Liver (tissue), 10 donors: ENCODE measurements at places on chromosomes 5 and 9. TPM values are rescaled to one million over a fixed set of nuclear protein-coding genes. Genes with fewer than 3 reads are reported as not detected.

GRCh38 chr5:112886975-112887374 is 25.9 kb downstream of the SRP19 start:
- no peak for DNase-seq

DNA sequence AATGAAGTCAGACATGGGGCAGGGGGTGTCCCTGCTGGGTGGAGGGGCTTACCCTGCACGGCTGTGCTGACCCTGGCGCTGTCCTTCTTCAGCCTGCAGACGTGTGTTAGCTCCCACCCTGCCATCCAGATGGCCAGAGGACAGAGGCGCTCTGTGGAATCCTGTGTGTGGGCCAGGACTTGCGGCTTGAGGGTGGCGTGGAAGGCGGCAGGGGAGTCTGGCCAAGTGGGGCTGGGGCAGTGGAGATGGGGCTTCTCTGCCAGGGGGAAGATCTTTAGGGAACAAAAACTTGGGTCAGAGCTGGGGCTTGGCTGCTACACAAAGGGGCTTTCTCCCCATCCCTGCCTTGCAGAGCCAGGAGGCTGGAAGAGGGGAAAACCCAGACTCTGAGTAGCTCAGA is 46.5 kb upstream of the SYNPO start:
- DNase-seq, result no peak

DNA sequence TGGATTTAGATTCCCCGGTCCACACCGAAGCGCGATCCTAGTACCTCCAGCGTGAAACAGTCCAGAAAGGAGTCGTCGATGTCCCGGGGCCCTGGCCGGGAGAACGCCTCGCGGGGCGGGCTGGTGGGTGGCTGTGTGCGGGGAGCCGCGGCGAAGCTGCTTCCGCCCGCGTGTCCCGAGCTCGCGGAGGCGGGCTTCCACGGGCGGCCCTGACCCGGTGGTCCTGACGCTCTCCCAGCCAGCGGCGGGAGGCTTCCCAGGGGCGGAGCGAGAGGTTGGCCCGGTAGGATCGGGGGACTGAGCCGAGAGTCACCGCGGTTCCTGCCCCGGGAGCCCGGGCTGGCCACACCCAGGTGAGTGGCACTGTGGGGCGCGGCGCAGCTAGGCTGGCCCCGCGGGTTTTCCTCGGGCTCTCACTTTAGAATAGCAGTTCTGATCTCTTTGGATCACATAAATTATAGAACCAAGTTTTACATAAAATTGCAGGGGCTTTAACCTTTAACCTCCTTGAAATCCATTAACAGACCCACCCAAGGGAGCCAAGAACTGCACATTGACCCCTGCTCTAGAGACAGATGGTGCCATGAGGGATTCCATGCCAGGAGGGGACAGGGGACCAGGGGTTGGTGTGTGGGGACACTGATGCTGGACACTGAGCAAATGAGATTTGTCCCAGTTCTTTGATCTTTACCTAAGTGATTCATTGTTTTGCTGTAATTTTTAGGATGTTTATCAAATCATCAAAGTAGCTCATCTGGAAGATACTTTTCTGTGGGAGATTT is 29.2 kb upstream of the IL31RA start:
- no peak for DNase-seq

GRCh38 chr5:1141834-1142233 is 30.0 kb upstream of the SLC12A7 start:
- DNase-seq, result no peak

DNA sequence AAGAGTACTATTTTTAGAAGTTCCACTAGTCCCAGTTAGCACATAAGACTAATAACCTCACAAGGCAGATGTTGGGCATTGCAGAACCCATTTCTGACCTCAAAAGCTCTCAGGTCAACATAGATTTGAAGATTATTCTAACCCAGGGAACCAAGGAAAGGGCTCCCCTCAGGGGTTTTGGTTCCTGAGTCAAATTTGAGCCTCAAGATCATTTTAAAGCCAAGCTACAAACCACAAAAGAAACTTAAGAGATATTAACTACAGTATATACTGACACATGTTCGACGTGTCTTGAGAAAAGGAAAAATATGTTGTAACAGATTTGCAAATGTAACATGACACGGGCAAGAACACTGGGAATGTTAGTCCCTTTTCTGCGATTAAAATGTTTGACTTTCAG is 88.6 kb downstream of the GNAQ start:
- no peak for DNase-seq

The OSTF1 gene
- total RNA-seq, result 29.7 TPM

The GPR150 gene
- not detected for total RNA-seq

DNA sequence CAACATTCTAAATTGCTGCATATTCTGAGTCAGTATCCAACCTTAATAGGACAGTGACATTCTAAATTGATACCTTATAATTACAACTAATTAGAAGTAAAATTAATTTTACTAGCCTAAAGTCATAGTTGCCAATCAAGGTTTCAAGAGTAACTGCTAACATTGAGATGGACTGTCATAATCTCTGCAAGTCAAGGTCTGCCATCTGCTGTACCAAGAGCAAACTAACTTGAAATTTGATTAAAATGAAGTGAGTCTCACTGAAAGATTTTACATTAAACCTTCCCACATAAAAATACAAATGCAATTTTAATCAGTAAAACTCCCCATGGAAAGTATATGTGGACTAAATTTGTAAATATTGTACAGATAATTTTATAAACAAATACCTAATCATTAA is 235.3 kb downstream of the PRDM9 start:
- no peak for DNase-seq

The PTGS1 gene
- total RNA-seq, result 5.3 TPM

- DNase-seq, result no peak
Measured at GRCh38 chr5:39228596-39228995, 9.2 kb upstream of the FYB1 start.

The ANKRD20A1 gene
- total RNA-seq, result 1.2 TPM

The PCDHA9 gene
- total RNA-seq, result under 0.01 TPM

The GAPT gene
- 2.5 TPM for total RNA-seq

The SNAPC3 gene
- total RNA-seq, result 18.9 TPM

The C9orf153 gene
- total RNA-seq, result 0.67 TPM

GRCh38 chr5:142817949-142818431 is 47.8 kb downstream of the ARHGAP26 start:
- no peak for DNase-seq

DNA sequence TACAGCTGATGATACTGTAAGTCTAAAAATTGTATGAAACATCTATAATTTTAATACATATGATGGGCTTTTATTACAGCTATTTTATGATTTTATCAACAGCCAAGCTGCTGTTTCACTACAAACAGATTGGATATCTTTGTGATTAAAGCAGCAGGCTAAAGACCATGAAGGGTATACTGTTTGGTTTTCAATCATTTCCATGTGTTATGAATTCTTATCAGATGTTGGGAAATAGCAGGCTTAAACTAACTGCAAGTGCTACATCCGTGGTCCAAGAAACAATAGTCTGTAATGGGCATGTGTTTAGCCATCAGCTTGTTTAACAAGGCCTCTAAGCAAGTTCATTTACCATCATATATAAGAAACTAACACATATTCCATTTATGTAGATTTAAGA is 107.5 kb downstream of the CWC27 start:
- no peak for DNase-seq

- no peak for DNase-seq
Measured at GRCh38 chr5:157350939-157351801, 85.2 kb downstream of the CYFIP2 start.

The PCDHGA4 gene
- total RNA-seq, result 0.92 TPM

DNA sequence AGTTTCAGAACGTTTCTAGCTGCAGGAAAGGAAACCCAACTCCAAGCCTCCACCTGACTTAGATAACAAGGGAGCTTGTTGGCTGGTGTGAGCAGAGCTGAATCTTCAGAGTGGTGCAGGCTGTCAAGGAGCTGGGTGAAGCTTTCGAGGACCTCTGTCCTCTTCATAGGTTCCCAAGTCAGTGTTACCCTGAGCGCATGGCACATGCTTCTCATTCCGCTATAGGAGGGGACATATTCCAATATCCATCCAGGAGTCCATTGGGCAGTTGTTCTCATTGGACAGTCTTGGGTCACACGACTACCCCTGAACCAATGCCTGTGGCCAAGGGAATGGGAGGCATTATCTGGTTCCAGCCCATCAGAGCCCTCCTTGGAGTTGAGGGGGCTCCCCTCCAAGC is 50.3 kb downstream of the DUSP1 start:
- DNase-seq, result no peak

DNA sequence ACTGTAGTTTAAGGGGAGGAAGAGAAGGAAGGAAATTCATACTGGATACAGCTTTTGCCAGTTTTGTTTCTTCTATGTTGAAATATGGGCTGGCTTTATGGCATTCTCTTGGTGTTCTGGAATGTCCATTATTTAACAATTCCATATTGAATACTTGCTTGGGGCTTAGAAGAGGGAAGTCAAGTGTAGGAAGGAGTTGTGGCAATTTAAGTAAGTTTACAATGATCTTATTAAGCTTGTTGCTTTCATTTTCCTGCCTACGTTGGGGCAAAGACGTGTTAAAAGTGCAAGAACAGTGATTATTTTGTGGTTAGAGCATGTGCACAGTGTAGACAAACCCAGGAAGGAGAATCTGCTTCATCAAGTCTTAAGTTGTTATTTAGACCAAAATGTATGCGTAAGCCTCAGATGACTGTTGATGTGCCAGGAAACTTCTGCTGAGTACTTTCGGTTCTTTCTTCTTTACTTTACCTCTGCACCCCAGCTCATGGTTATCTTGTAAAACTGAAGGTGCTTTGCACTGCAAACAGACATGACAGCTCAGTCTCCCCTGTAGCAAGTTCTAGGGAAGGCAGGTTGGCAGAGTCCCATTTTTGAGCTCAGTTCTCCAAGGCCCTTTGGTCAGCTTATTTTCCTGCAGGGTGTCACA is 75.8 kb downstream of the F2RL2 start:
- DNase-seq, result no peak

- no peak for DNase-seq
Measured at GRCh38 chr5:60369391-60369790, 330.6 kb downstream of the DEPDC1B start.

GRCh38 chr9:76756268-76756640 is 8.0 kb upstream of the PCA3 start:
- no peak for DNase-seq
